NCI-H774 (cell line): ENCODE measurements at places on chromosomes 2 and 18.

- no peak for DNase-seq
Measured at GRCh38 chr2:157261199-157261782, 3.8 kb downstream of the GALNT5 start.

DNA sequence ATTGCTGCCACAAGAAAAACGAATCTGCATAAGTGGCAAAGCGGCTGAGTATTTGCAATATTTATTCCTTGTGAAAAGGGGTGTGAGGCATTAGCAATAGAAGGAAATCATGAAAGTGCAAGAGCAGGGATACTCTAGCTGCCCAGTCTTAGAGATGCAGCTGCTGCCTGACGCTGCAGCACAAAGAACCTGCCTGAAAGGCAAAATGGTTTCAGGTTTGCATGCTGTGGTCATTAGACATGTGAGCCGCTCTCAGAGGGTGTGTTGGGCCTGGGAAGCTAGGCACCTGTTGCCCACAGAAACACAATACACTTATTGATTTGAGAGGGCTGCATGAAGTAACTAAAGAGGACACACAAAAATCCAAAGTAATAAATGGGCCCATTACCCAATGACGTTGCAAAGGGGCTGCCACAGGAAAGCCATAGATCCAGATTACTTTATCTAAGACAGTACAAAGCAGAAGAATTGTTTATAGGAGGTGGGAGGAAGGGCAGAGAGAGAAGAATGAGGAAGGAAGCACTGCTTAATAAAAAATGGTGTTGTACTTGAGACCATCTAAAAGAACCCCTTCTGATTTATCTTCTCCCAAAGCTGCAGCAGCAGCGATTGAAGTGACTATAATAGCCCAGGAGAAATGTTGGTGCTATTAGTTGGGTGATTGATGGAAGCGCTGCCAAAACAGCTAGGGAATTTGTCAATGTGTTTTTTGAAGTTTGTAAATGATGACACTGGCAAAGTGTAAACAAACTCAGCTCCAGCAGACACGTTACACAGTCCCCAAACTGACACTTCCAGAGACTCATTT is 492.4 kb upstream of the ACVR2A start:
- DNase-seq: peak; percentile 40

- no peak for DNase-seq
Measured at GRCh38 chr18:11322006-11322405, 172.6 kb upstream of the PIEZO2 start.

- no peak for DNase-seq
Measured at GRCh38 chr2:172091000-172091641, 5.8 kb downstream of the DLX1 start.

DNA sequence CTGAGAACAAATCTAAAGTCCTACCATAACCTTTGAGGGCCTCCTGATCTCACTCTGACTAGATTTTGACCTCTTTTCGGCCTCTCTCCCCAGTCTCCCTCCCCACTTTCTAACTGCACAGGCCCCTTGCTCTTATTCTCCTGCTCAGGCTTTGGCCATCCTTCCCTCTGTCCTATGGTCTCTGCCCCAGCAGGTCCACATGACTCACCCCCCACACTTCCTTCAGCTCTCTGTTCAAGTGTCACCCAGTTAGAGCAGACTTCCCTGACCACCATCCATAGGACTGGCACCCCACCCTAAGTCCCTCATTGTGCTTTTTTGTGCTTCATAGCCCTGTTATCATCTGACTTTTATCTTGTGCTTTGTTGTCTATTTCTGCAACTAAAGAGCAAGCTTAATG is 41.2 kb upstream of the NT5C1B start:
- no peak for DNase-seq

DNA sequence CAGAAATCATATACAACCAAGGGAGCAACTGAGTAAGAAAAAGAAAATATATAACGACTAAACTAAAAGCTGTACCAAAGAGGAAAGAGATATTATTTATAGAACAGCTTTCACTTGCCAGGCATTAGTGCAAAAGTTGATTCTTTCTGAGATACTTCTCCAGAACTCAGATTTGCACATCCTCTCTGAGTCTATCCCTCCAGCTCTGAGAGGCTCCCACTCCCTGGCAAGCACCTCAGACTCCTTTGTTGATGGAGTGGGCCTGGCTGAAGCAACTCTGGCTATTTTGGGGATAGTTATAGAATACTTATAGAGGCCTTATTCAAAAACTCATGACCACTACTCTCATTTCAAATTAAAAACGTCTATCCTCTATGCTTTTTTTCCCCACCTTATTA is 501.6 kb upstream of the TNP1 start:
- DNase-seq: no peak

DNA sequence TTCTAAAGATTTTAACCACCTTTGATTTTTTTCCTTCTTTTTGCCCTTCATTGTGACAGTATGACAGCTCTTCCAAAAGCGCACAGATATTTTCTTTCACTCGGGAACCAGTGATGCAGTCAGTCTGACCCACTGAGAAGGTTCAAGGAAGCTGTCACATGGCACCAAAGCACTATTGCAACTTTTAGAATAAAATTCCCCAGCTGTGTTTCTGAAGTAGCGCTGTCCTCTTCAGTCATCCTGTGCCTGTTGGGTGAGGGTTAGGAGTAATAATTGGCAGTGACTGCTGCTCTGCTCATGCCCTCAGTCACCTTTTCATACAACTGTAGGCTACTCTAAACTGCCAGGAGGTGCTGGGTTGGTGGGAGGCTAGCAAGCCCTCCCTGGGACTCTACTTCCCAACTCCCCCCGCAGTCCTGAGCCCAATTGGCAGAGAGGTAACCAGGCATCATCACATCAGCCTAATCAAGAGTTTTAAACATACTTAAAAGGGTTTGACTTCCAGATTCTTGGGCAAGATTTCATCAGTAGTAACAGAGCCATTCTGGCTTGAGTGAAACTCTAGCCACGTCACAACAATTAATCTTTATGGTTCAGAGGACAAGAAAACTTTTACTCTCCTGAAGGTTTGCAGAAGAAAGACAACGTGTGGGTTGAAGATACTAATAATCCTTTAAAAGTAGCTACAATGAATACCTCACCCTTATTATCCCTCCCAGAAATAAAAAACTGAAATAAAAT is 473.3 kb downstream of the FBXO15 start:
- no peak for DNase-seq

DNA sequence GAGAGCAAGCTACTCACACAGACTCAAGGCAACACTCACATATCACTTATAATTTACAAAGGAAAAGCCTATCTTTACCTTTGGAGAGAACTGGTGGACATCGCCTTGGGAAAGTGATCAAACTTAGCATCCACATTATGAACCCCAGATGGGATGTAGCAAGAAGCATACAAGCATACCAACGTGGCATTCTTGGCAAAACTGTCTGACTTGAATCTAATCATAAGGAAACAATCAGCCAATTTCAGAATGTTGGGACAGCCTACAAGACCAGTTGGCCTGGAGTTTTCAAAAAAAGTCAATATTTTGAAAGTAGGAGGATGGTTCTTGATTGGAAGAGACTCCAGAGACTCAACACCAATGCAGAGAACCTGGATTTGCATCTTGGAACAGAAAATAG is 79.1 kb upstream of the PMAIP1 start:
- DNase-seq: no peak
